Right hindlimb (tissue), 1 donor: ENCODE measurements at places on chromosomes 6 and 20.

GRCh38 chr6:71579902-71580301 is 291.3 kb downstream of the OGFRL1 start:
- DNase-seq, result no peak

- no peak for DNase-seq
Observed at GRCh38 chr20:58188527-58188926, 39.9 kb downstream of the ANKRD60 start.

DNA sequence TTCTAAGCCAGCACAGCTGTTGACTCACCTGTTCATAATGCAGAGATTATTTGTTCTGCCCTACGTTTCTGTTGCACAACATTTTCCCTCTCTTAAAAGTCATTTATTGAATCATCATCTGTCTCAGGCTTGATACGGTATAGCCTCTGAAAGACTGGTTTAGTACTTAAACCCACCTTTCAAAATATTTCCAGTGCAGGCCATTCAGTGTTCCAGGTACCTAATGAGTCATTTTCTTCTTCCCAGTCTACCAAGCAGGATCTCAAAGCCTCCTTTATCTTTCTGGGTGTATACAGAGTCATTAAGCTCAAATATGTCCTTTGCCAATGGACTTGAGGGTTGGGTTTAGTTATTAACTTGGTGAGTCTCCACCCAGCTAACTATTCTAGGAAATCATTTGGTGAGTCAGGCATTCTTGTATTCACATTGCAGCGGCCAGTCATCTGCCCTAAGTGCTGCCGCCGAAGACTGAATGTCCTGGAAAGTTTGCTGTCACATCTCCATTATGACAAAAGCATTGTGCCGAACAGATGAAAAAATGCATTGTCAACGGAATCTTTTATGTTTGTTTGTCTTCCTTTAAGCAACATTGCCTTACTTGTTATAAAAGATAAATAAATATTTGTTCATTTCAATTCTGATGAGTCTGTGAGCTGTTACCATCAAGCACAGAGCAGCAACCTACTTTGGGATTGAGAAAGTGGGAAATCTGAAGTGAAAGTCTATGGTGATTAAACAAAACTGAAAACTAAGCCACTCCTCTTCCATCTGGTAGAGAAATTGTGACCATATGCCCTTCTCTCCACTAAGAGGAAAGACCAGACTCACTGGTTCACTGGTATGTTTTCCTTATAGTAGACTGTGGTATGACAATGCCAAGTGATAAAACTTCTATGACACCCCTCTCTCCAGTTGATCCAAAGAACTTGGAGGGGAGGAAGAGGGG is 14.3 kb upstream of the FAM135A start:
- DNase-seq, result no peak

DNA sequence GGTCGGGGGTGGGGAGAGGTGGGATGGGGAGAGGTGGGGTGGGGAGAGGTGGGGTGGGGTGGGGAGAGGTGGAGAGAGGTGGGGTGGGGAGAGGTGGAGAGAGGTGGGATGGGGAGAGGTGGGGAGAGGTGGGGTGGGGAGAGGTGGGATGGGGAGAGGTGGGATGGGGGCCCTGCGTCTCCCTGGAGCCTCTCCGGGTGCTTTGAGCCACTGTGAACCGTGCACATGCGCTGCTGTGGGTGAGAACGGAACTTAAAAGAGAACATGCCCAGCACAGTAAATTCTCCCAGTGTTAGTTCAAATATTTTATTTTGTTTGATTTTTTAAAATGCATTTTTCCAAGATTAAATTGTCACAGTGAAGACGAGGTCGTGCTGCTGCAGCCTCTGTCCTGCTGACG is 16.7 kb downstream of the SS18L1 start:
- DNase-seq, result no peak

- no peak for DNase-seq
Observed at GRCh38 chr6:43277643-43278523, 20.2 kb upstream of the SLC22A7 start.

DNA sequence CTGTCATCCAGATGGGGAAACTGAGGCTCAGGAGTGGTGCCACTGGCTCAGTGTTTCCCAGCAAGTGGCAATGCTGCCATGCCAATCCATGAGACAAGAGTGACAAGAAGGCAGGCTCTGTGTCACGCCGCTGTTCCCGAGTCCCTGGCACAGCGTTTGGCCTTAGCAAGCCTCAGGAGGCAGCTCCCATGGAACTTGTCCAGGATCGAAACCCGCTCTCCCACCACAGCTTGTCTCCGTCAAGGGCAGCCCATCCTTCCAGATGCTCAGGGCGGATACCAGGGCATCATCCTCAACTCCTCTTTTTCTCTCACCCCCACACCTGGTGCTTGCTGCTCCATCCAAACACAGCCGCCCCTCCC is 110.6 kb upstream of the PTPN1 start:
- DNase-seq, result no peak

DNA sequence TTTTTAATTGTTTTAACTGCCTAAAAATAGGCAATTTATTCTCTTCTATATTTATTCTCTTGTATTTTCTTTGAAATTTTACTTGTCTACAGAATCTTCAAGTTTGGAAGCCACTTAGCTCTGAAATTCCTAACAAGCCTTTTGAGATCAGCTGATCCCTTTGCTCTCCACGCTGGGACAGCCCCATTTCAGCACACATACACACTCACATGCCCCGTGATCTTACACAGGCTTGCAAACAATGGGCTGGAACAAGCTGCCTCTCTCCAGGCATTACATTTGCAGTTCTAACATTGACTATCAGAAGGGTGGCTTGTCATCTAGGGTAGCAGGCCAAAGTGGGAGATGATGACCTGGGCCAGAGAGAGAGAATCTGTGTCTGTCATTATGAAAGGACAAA is 62.1 kb upstream of the RAB32 start:
- no peak for DNase-seq

- no peak for DNase-seq
Observed at GRCh38 chr6:132887204-132887603, 72.8 kb downstream of the RPS12 start.

GRCh38 chr6:79522609-79523008 is 14.6 kb downstream of the LCA5 start:
- DNase-seq, result no peak

DNA sequence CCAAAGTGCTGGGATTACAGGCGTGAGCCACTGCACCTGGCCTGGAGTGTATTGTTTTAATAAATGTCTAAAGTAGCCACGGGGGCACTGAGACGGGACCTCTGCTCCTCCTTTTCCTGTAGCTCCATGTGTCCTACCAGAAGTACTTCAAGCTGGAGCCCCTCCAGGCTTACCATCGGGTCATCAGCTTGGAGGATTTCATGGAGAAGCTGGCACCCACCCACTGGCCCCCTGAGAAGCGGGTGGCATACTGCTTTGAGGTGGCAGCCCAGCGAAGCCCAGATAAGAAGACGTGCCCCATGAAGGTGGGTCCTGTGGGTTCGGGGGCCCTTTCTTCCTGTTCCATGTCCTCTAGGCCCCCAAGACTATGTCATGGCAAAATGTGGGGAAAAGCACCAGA is 7.5 kb downstream of the POFUT1 start:
- no peak for DNase-seq

- no peak for DNase-seq
Observed at GRCh38 chr6:43983191-43983590, 144.1 kb downstream of the MRPL14 start.

GRCh38 chr6:14333556-14334305 is 216.2 kb downstream of the CD83 start:
- no peak for DNase-seq

- peak; percentile 38 for DNase-seq
Observed at GRCh38 chr6:55668591-55668990, 89.6 kb upstream of the HMGCLL1 start.

- peak; percentile 58 for DNase-seq
Observed at GRCh38 chr20:61808447-61808846, 257.2 kb downstream of the TAF4 start.

GRCh38 chr20:50308166-50308512 is 117.5 kb downstream of the CEBPB start:
- DNase-seq, result no peak

GRCh38 chr20:42093542-42094440 is 475.6 kb upstream of the CHD6 start:
- no peak for DNase-seq

- DNase-seq, result no peak
Observed at GRCh38 chr6:116472706-116473105, 11.5 kb downstream of the CALHM6 start.

- no peak for DNase-seq
Observed at GRCh38 chr20:50099565-50099991, 13.4 kb downstream of the UBE2V1 start.

DNA sequence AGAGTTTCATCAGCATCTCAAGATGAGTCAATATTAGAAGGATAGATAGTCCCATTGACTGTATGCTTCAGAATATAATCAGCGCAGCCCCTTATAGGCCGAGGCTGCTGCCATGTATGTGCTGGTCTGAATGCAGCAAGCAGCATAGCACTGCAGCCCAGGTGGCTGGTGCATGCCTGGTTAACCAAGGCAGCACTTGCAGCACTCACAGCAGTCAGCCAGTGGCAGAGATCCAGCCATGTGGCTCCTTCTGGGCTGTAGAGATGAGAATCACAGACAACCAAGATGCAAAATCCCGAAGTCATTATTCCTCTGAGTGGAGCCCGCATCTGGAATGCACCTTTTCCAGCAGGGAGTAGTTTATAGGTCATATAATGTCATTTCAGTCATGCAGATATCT is 251.9 kb downstream of the UST start:
- no peak for DNase-seq

DNA sequence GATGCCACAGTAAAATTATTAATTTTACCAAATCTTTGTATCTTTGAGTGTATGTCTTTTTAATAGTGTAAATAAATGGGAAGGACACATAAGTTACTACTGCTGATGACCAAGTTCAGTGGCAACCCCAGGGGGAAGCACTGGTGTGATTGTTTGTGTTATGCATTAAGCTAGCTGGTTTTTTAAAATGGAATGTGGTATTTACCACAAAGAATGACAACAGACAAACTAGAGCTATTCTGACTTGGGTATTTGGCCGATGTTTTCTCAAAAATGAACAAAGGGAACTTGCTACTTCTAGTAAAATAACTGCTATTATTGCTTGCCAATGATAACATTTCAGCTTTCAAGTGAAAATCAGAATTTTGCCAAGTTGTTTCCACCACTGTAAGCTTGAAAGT is 2.9 kb downstream of the FNDC1 start:
- no peak for DNase-seq

GRCh38 chr6:135243871-135244796 is 63.0 kb downstream of the MYB start:
- DNase-seq, result no peak

DNA sequence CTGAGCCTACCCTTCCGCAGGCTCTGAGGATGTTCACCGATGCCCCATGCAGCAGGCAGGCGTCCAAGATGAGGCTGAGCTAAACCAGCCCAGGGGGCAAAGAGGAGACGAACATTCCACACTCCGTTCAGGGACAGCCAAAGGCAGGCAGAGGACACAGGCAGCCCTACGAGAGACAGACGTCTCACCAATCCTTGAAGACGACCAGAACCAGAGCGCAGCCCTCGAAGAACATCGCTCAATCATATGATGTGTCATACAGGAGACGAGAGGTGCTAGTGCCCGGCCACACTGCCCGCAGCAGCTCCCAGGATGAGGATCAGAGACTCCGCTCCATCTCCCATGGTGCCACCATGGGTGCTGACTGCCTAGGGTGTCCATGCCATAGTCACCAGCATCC is 35.6 kb upstream of the TMEM181 start:
- DNase-seq, result no peak

DNA sequence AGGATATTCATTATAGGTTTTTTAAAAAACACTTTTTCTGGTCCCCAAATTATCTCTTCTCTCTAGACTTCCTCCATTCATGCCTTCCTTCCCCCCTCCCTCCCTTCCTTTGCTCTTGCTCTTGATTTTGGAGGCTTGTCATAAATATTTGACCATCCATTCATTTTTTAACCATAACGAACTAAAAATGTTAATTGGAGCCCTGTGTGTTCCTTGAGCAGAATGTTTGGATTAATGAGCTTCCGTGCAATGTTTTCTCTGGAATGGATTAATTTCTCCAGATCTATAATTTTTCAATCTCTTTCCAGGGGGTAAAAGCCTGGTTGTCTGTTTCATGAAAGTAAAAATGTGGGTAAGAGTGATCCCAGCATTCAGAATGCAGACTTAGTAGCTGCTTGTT is 155.5 kb downstream of the ESR1 start:
- no peak for DNase-seq

DNA sequence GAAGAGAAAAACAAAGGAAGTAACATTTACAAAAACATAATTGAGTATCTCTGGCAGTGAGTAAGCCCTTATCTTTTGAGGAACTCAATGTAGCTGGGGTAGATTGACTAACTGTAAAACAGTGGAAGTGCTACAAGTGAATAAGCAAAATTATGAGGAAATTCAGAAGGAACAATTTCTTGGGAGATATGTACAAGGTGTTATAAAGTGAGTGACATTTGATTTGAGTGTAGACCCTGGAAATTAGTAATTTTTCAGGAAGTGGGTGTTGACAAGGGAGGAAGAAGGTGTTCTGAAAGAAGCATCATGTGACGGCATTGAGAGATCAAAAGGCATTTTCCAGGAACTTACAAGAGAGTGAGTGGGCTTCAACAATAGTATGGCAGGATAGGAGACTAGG is 22.2 kb downstream of the XRN2 start:
- no peak for DNase-seq

- DNase-seq, result no peak
Observed at GRCh38 chr6:23823421-23823820, 302.6 kb upstream of the NRSN1 start.

DNA sequence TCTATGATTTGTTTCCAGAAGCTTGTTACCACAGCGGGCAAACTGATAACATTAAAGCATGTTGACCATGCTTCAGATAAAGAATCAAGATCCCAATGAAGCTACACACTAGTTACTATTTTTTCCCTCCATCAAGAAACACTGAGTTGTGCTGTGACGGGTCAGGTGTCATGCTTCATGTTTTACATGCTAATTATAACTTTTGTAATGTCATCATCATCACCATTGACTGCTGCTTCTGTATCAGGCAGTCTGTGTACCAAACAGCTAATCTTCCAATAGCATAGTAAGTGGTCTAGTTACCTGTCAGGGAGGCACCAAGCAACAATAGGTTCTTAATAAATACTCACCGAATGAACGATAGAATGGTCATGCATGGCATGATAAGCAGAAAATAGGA is 388.1 kb downstream of the THBS2 start:
- no peak for DNase-seq

DNA sequence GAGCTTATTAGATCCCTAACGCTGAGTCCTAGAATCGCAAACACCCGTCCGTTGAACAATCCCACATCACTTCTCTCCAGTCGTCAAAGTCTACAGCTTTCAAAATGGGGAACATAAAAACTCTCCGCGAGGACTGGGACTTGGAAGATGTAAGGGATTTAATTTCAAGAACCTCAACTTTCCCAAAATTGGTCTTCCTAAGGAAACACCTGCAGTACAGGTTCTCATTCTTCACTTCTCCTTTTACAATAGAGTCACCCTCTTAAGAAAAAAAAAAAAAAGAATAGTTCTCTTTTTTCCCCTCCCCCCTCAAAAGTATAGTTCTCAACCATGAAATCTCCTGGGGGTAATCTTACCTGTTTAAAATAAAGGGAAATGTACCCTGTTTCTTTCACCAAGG is 6.6 kb upstream of the ZBTB22 start:
- DNase-seq, result no peak

GRCh38 chr6:46879003-46879402 is 42.7 kb downstream of the ADGRF5 start:
- DNase-seq, result no peak

- no peak for DNase-seq
Observed at GRCh38 chr6:30735668-30736314, 6.7 kb downstream of the FLOT1 start.
